ENCODE measurements at places on chromosomes 5 and 9.

- DNase-seq: no peak
Measured at GRCh38 chr9:36779582-36779981, 206.9 kb downstream of the MELK start.

DNA sequence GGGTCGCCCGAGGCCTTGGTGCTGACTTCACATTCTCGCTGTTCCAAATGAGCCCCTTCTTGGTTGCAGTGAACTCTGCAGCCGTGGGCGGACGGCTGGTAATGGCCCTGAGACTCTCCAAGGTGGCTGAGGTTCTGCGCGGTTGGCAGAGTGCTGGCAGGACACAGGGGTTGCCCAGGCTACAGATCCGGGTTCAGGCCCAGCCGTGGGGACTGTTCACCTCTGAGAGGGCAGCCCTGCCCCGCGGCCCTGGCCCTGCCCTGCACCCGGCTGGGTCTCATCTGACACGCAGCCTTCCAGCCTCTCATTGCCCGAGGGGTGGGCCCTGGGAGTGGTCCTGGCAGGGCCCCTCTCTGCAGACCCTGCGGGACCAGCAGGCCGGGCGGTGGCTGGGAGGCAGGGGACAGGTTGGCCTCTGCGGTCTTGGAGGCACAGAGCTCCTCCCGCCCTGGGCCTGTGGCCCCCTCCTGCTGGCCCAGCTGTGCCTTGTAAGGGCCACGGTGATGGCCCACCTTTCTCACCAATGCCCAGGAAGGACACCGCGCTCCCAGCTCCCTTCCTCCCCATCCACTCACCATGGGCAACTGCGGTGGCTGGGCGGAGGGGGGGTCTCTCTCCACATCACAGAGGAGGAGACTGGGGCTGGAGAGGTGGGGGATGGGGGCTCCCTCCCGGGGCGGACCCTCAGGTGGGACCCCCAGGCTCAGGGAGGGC, 51.6 kb downstream of the AHRR start:
- peak; percentile 38 for DNase-seq

GRCh38 chr5:148713735-148714508, 59.6 kb upstream of the HTR4 start:
- DNase-seq: no peak

DNA sequence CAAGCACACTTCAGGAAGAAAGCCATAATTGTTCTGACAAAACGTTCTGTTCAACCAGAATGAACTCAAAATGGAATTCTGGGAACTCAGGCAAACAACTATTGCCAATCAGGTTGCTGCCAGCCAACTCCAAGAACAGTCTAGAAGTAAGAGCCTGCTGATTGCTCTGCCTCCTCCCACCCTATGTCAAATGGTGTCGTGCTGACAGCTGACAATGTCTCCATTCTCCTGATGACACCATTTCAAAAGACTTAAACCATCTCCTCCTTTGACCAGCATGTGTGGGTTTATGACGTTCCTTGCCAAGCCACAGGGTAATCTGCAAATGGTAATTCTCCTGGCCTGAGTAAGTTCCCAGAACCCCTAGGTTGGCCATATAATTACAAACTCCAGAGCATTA, 21.9 kb upstream of the PLIN2 start:
- no peak for DNase-seq

DNA sequence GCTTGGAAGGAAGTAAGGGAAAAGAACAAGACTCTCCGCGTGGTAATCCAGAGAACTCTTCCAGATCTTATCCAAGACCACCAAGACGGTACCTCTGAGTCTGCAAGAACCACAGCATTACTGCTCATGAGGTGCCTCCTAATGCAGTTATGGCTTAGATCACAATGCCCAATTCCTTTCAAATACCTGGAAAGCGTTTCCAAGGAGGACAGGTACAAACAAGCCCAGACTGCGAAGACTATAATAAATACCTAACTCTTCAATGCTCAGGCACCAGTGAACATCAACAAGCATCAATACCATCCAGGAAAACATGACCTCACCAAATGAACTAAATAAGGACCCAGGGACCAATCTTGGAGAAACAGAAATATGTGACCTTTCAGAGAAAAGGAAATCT, 325.5 kb downstream of the CWC27 start:
- DNase-seq: no peak

DNA sequence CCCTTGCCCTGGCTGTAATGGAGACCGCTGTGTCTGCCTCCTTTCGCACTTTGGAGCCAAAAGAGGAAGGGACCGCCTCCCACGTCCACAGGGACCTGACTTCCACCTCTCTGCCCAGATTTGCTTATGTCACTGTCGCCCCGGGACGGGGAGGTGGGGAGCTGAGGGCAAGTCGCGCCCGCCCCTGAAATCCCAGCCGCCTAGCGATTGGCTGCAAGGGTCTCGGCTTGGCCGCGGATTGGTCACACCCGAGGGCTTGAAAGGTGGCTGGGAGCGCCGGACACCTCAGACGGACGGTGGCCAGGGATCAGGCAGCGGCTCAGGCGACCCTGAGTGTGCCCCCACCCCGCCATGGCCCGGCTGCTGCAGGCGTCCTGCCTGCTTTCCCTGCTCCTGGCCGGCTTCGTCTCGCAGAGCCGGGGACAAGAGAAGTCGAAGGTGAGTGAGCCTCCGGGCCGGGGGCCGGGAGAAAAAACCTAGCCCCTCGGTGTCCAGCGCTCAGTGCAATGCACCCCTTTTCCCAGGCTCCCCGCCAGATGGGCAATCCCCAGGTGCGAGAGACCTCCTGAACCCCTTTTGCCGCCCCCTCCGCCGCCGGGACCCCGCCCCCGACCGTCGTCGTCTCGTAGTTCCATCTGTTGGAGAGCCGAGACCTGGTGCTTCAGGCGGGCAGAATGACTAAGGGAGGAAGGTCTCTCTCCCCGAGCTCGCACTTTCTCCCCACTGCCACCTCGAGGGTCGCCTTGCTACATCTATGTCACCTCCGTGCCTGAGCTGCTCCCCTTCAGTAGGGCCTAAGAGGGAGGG, at the start of gene GPX3:
GPX3 (plus strand) TSS at position 288 of the 807 bp plus-strand sequence; CDS start at position 352, 64 bp downstream.
- DNase-seq: peak; percentile 75

DNA sequence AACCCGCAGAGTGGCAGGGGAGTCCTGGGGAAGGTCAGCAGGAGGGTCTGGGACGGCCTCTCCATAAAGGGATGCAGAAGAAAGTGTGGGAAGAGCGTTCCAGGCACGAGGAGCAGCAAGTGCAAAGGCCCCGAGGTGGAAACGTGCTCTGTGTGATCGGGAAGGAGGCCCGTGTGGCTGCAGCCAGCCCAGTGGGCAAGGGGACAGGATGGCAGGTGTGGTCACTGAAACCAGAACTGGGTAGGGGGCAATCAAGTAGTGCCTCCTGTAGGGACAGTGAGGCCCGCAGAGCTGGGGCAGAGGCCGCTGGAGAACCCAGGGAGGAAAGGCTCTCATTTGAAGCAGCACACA, 16.3 kb upstream of the LAMC3 start:
- DNase-seq: no peak

- no peak for DNase-seq
Measured at GRCh38 chr9:20684875-20685696, 1.0 kb downstream of the FOCAD start.

DNA sequence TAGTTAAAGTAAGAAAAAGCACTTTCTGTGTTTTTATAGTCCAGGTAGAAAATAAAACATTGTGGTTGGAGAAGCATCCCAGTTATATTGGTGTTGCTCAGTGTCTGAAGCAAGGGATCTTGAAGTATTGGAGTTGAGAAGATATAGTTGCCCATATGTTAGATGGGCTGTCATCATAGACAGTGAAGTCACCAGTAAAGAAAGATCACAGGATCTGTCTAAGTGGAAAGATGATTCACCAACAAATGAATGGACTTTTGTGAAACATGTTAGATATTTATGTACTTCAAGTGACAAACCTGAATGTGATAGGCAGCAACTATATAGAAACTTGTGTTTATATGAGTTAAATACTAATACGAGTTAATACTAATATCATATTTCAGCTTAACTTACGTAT, 11.7 kb downstream of the OGN start:
- DNase-seq: no peak

DNA sequence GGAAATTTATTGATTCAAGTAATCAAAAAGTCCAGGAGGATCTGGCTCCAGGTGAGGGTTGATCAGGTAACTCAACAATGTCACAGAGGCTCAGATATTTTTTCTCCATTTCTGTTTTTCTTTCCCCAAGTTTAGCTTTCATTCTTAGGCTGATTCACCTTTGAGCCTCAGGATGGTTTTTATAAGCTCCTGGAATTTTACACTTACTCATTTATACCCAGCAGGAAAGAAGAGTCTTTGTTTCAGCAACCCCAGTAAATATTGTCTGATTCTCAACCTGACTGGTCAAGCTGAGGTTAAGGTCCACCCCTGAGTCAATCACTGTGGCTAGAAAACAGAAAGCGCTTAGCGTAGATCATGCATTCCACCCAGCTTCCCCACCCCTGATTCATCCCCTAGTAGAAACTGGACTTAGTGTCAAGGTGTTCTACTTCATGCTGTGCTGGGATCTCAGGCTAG, 500.6 kb downstream of the KIF4B start:
- no peak for DNase-seq

DNA sequence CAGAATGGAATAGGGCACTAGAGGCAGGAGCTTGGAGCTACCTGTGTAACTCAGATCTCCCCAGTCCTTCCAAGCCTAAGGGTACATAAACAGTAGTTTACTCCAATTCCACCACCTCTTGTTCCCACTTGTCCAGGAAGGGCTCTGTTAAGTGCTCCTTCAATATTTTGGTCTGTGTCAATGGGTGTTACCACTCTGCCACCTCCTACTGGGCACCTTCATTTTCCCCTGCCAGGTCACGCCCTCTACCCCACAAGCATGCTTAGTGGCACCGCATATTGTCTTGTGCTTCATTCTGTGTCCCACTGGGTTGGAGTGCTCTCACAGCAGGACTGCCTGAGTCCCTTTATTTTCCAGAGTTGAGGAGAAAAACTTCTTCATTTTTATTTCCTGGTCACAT, 459.8 kb downstream of the ARHGEF28 start:
- DNase-seq: no peak

DNA sequence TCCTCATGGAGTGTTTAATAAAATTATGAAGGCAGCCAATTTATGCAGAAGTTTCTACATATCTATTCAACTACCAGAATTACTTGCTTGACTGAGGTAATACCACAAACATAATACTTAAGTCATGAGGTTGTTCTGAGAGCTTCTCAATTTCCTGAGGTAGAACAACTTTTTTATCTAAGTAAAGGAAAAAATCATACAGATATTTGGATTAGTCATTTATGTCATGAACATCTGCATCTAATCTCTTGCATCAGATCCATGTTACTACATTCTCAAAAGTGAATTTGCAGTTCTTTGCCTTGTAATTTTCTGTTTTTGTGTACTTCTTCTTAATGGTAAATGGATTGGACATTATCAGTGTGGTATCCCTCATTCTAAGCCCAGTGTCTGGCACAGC, 60.4 kb upstream of the RGMB start:
- DNase-seq: no peak

DNA sequence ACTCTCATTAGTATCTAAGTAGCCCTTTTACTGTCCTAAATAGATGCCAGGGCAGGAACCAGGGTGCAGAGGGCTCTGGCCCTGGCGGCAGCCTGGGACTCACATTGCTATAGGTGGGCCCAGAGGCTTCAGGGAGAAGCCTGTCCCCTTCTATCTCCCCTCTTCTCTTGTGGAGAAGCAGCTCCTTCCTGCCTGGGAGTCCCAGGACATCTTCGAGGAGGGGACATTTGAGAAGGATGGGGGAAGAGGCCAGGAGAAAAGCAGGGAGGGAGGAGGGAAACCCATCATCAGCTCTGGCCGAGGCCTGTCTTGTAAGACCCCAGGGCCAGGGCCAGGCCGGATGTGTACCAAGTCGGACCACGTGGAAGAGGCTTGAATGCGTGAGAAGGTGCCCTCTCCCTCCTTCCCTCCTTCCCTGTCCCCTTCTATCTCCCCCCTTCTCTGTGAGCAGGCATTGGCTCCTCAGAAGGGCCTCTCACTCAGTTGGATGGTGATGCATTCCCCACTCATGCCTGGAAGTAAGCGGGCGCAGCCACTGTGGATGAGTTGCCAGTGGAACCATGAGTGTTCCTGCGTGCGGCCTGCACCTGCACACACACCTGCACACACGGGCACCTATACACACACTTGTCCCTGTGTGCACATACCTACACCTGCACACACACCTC, 20.7 kb upstream of the LPCAT1 start:
- peak; percentile 15 for DNase-seq

DNA sequence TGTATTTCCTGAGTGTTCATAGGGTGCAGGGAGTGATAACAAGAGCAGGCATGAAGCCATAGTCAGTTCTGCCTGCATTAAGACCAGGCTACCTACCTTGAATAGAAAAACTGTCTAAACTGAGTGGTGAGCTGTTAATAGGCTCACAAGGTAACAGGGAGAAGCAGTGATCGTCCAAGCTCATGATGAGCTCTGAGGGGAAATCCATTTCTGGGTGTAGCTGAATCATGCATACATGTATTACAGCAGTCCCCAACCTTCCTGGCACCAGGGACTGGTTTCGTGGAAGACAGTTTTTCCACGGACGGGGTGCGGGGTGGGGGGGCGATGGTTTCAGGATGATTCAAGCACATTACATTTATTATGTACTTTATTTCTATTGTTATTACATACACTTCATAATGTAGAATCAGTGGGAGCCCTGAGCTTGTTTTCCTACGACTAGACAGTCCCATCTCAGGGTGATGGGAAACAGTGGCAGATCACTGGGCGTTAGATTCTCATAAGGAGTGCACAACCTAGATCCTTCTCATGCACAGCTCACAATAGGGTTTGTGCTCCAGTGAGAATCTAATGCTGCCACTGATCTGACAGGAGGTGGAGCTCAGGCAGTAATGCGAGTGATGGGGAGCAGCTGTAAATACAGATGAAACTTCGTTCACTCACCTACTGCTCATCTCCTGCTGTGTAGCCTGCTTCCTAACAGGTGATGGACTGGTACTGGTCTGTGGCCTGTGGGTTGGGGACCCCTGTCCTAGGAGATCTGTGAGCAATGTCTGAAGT, 100.0 kb upstream of the IL6ST start:
- DNase-seq: no peak

DNA sequence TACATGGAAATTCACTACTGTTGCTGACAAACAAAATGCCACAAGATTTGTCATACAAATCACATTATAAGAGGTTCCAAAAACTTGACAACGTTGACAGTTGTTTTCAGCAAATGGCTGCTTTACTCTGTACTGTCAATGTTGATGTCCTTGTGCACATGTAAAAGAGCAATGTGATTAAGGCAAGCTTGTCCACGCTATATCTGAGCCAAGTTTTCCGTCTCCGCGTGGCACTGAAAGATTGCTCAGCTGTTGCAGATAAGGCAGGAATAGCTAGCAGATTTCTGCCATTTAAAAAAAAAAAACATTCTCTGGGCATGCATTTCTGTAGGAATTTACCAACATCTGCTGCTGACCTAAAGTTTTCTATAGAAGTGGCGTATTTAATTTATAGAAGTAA, 46.4 kb upstream of the MEF2C start:
- no peak for DNase-seq

DNA sequence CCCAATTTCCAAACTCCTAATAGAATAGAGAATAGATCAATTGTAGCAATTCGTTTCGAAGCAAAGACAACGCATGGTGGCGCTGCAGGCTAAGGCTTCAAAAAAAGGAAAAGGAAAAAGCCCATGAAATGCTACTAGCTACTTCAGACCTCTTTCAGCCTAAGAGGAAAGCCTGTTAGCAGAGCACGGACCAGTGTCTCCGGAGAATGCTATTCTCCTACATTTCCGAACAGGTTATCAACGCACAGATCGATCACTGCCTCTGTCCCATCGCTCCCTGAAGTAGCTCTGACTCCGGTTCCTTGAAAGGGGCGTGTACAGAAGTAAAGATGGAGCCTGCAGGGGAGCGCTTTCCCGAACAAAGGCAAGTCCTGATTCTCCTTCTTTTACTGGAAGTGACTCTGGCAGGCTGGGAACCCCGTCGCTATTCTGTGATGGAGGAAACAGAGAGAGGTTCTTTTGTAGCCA, at the start of gene PCDHB15:
PCDHB15 (plus strand) TSS at position 146 of the 468 bp plus-strand sequence; CDS start at position 330, 184 bp downstream.
- no peak for DNase-seq

All from D341Med (cell line).